ENCODE measurements at places on chromosomes 5 and 9. TPM values are rescaled to one million over a fixed set of nuclear protein-coding genes. Genes with fewer than 3 reads are reported as not detected.

The TCF7 gene
- total RNA-seq, result 2.6 TPM

The RNF208 gene
- total RNA-seq, result 4.9 TPM

GRCh38 chr5:133664422-133664821 is 52.1 kb upstream of the FSTL4 start:
- peak; percentile 41 for DNase-seq

DNA sequence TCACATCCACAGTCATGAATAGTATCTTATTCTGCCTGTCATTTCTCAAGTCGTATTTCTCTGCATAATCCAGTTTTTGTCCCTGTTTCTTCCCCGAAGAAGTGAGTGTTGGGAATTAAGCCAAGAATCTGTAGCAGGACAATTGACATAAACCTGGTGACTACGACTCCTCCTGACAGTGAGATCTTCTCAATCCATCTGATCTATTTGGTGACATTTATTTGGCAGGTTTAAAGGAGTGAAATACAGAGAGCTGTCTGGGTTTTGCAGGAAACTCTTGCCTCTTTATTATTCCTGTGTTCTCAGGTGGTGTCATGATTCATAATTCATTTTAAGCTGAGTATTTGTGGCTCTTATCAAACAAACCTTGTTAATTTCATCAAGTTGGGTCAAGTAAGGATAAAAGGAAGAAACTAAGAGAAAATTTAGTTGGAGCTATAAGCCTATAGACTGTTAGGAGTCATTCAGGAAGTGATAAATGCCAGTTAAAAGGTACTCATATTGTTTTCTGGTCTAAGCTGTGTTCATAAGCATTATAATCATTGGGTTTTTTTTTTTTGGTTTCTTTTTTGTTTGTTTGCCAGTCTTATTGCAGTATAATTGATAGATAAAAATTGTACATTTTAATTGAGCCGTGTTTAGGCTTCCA is 95.9 kb upstream of the PCSK1 start:
- DNase-seq, result no peak

- DNase-seq, result no peak
Observed at GRCh38 chr9:88508326-88508725, 26.7 kb upstream of the NXNL2 start.

GRCh38 chr9:116323012-116323411 is 169.4 kb downstream of the PAPPA start:
- no peak for DNase-seq

DNA sequence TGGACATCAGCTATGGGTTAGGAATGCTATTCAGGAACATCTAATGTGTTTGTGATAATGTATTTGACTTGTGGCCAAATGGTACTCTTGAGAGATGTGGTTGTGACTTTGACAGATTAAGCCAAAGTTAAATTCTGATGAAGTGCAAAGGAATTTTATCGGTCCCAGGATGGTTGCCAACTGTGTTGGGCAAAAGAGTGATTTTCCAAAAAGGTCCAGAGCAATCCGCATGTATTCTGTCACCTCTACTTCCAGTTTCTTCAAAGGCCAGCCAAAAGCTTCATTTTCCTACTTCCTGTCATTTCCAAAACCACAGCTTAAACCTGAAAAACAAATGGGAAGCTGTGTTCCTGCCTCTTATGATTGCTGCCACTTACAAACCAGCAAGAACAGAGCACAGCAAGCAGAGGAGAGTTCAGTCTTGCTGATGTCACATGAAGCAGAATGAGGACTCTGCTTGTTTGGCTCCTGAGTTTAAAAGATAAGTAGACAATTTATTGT is 59.8 kb downstream of the MARCHF3 start:
- peak; percentile 83 for DNase-seq

GRCh38 chr5:66856041-66856805 is 260.0 kb downstream of the MAST4 start:
- DNase-seq, result no peak

- DNase-seq, result no peak
Observed at GRCh38 chr9:73515216-73515615, 363.6 kb downstream of the ANXA1 start.

- no peak for DNase-seq
Observed at GRCh38 chr5:135851186-135851914, 16.9 kb downstream of the SLC25A48 start.

DNA sequence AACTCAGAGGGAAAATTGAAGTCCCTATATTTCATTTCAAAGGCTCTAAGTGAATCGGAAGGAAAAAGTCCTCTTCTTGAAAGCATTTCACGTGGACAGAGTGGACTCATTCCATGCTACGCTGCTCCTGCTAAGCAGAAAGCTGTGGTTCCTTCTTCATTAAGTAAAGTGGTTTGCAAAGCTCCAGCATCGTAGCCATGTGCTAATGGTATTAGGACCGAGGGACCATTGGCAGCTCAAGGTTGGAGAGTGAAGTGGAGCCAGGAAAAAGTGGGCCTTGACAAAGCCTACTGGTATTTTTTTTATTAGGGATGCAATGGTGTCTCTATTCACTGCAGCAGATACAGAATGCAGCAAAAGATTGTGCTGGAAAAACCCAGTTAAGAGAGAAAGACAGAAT is 16.4 kb upstream of the SEMA4D start:
- DNase-seq, result no peak

DNA sequence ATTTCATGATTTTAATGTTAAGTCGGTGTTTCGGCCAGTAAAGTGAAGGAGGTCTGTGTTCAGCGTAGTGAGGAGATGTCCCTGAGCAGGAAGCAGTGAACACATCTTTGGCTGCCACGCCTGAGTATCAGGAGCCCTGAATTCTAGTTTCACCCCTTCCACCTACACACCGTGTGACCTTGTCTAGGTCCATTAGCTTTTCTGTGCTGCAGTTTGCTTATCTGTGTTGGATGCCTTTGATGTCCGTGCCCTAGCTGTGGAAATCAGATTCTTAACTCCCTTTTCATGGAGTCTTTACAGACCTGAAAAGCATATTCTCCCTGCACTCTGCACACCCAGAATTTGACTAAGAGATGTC is 601 bp downstream of the FBXO38 start:
- DNase-seq, result no peak

Data from astrocyte (in vitro differentiated cells and primary cell).